ENCODE measurements at places on chromosomes 4 and X. TPM values are rescaled to one million over a fixed set of nuclear protein-coding genes. Genes with fewer than 3 reads are reported as not detected.

DNA sequence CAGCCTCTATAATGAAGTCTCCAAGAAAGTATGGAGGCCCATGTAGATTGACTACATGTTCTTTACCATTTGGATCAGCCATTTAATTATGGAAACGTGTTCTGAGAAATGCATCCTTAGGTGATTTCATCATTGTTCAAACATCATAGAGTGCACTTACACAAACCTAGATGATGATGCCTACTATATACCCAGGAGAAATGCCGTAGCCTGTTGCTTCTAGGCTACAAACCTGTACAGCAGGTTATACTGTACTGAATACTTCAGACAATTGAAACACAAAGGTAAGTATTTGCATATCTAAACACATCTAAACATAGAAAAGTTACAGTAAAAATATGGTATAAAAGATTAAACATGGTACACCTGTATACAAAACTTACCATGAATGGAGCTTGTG lies 186.5 kb upstream of the FSTL5 start:
- no peak overlapping the region for H3K4me3 ChIP-seq
- no peaks in the 10 kb centered on the region for H3K36me3 ChIP-seq
- no peaks in the 10 kb centered on the region for H3K4me1 ChIP-seq
- no peaks in the 10 kb centered on the region for H3K27me3 ChIP-seq
- H3K27ac ChIP-seq = no peak overlapping the region

- no peaks in the 10 kb centered on the region for H3K36me3 ChIP-seq
- H3K4me3 ChIP-seq = no peak overlapping the region
- no peak overlapping the region for H3K27ac ChIP-seq
- H3K4me1 ChIP-seq = no peaks in the 10 kb centered on the region
- DNase-seq = no peak
These were observed 9.4 kb upstream of the PAK3 start for GRCh38 chrX:111086591-111087006.

- no peaks in the 10 kb centered on the region for H3K27me3 ChIP-seq
- H3K36me3 ChIP-seq = peaks cover 45% of the 10 kb centered on the region
- H3K4me3 ChIP-seq = no peak overlapping the region
- no peaks in the 10 kb centered on the region for H3K4me1 ChIP-seq
- no peak for DNase-seq
- no peak overlapping the region for H3K27ac ChIP-seq
These were observed 25.8 kb upstream of the GTPBP6 start for GRCh38 chrX:344371-344901.

DNA sequence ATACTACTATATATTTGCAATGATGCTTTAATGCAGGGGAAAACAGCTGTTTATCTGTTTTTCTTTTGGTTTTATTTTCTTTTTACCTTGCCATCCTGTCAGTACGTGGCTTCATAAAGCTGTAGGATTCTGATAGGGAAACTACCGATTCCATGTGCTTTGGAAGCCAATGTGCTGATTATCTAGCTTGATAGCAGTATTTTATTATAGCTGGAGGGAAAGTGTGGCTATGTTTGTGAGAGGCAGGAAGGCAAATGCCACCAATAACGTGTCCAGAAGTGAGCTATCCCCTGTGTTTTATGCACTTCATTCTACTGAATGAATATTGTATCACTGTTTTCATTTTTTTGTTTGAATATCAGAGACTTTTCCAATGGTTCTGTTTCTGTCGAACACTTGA lies 43.7 kb downstream of the IL15 start:
- no peak for DNase-seq
- H3K27me3 ChIP-seq = no peaks in the 10 kb centered on the region
- H3K4me1 ChIP-seq = no peaks in the 10 kb centered on the region
- H3K36me3 ChIP-seq = no peaks in the 10 kb centered on the region

DNA sequence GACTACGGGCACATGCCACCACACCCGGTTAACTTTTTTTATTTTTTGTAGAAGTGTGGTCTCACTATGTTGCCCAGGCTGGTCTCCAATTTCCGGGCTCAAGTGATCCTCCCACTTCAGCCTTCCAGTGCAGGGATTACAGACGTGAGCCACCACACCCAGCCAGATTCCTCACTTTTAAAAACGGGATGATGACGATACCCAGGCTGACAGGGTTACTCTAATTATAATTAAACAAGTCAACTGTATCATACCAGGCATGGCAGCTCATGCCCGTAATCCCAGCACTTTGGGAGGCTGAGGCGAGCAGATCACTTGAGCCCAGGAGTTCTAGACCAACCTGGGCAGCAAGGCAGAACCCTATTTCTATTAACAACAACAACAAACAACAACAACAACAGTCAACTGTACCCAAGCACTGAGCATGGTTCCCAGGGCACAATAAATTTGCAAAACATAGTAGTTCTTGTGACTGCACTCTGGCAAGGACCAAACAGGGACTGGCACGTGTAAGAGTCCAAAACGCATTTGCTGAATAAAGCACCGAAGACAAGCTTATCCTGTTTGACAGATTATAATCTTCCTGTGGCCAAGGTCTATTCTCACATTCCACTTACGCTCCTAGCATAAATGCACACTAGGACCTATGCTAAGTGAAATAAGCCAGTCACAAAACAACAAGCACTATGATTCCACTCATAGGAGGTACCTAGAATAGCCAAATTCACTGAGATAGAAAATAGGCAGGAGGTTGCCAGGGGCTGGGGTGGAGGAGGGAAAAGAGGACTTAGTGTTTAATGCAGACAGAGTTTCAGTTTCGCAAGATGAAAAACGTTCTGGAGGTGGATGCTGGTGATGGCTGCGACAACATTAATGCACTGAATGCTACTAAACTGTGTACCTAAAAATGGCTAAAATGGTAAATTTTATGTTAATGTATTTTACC lies 77.5 kb downstream of the IRF2 start:
- no peaks in the 10 kb centered on the region for H3K27me3 ChIP-seq
- H3K36me3 ChIP-seq = peaks cover 60% of the 10 kb centered on the region
- no peak for DNase-seq
- no peak overlapping the region for H3K4me3 ChIP-seq
- H3K27ac ChIP-seq = no peak overlapping the region
- H3K4me1 ChIP-seq = peaks cover 6% of the 10 kb centered on the region

Gene TRAM1L1
- total RNA-seq = 5.6 TPM

Gene EGF
- total RNA-seq = 9.4 TPM

Gene GBA3
- total RNA-seq = 0.27 TPM
